ENCODE measurements at places on chromosomes 3 and 15.

- DNase-seq = no peak
These were observed 71.0 kb downstream of the TRIM42 start for GRCh38 chr3:140748903-140749302.

- DNase-seq = no peak
These were observed 14.1 kb downstream of the LYSMD4 start for GRCh38 chr15:99719096-99719541.

- no peak for DNase-seq
These were observed 10.4 kb upstream of the ZFYVE19 start for GRCh38 chr15:40796512-40796911.

DNA sequence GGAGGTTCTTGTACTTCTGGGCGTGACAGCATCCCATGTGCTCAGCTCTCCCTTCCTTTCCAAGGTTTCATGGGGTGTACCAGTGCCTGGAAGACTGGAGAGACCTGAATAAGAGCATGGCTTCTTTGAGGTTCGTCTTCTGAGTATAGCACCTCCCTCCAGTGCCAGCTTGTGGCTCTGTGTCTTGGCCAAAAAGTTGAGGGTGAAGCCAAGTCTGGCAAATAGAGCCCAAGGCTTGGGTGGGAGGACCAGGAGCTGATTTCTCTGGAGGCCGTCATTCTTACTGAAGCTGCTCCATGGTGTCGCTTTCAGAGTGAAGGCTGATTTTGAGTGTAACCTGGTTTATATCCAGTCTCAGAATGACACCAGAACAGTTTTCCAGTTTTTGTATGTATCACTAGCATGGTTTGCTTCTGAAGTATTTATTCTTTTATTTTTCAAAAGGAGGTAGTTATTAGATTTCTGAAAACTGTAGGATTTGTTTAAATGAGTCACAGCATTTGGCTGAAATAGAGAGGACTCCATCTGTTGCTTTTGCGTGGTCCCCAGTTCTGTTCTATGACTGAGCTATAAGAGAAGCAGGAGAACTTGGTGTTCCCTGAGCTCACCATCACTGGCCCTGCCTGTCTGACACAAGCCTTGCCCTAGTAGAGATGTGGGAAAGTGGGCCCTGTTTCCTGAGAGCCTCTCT is 47.2 kb downstream of the BSN start:
- no peak for DNase-seq

GRCh38 chr3:194536871-194537637 is 50.3 kb upstream of the ATP13A3 start:
- no peak for DNase-seq

GRCh38 chr15:77461486-77461885 is 40.8 kb downstream of the HMG20A start:
- no peak for DNase-seq

DNA sequence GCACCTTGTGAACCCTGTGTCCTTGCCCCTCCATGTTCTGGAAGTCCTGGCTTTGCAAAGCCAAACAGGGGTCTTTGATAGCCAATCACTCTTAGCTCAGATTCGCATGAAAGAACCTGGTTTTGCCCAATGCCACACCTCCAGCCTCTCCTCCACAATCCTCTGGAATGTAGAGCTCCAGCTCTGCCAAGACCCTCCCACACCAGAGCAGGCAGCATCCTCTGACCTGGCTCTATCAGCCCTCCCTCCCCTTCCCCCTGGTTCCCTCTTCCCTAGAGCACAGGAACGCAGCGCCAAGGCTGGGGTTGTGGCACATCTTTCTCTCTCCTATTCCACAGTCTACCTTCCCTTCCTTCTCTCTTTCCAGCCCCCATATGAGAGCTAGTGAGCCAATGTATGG is 133.3 kb downstream of the RPLP1 start:
- DNase-seq = no peak

- DNase-seq = no peak
These were observed 137.9 kb upstream of the COL8A1 start for GRCh38 chr3:99500485-99500884.

- no peak for DNase-seq
These were observed 19.7 kb downstream of the PLD1 start for GRCh38 chr3:171790574-171790897.

DNA sequence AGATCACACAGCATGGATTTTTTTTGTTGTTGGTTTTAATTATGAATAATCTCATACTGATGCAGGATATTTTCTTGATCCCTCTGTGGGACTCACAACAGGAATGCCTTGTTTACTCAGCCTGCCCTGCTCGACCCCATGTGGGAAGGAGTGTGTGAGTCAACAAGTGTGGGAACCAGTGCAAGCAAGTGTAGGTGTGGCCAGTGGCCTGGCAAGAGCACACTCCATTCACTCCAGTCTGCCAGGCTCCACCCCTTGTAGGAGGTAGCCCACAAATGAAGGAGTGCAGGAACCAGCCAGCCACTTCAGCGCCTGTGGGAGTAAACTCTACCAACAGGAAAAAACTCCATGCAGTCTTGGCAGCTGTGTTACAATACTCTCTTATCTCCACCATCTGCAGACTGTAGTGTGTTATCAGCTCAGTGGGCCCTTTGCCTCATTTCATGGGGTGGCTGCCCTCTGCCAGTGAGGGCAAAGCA is 393.6 kb downstream of the OTOL1 start:
- no peak for DNase-seq

DNA sequence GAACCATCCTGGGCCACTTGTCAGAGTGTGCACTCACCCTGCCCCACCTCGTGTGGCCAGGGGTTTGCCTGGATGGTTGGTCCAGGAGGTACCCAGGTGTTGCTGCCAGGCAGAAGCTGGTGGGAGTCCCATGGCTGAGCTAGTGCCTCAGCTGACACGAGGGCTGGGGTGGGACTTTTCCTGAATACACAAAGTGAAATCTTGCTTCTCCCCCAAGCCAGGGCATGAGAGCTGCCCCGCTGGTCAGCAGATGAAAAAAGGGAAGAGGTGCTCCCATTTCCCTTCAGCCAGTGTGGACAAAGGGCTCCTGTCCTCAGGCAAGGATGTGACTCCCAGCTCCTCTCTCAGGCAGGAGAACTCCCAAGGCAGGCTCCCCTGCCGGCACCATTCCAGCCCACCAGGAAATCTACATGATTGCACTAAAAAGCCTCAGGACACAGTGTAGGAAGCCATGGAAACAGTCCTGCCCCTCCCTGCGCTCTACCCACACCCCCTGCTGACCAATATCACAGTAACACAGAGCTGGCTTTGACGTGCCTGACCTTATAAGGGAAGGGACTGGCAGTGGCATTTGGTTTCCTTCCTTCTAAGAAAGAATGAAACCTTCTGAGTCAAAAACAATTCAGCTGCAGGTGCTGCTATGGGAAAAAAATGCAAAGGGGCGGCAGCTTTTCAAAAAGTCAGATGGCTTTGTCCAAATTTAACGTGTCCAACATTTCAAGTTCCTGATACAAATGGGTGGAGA is 33.9 kb downstream of the MYO5C start:
- no peak for DNase-seq

- DNase-seq = no peak
These were observed 77.6 kb downstream of the TCF12 start for GRCh38 chr15:56996093-56996492.

DNA sequence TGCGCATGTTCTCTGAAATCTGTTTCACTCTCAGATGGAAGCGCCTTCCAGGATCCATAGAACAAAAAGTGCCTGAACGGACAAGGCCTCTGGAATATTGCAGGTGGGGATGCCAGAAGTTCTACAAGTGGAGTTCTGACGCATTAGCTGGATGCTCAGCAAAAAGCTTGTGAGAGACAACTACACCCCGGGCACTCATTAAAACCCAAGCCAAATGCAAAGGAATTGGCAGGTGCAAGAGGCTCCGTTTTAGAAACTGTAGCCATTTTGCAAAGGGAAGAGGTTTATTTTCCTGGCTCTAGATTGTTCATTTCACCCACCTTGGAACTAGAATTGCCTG is 35.2 kb upstream of the SLC24A5 start:
- DNase-seq = no peak

DNA sequence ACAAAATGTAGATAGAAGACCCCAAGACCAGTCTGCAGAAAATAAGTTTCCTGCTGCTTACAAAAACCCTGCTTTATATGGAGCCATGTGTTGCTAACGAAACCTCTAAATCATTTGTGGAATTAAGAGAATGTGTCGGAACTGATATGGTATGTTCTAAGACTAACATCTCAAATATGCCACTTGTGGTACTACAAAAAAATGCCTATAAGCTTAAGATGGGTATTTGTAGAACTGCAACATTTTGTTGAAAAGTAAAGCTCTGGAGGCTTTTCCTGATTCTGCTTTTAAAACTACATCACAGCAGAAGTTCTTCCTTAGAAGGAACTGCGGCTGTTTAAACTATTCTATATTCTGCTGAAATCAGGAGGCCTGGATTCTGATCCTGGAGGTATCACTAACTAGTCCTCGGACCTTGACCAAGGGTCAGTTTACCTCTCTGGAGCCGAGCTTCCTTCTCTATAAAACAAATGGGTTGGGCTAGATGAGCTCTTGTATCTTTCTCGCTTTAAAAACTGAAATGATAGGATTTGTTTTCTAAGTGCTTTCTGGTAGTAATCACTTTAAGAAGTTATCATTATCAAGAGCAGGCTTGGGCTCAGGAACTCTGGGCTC is 74.9 kb downstream of the RAD18 start:
- no peak for DNase-seq

DNA sequence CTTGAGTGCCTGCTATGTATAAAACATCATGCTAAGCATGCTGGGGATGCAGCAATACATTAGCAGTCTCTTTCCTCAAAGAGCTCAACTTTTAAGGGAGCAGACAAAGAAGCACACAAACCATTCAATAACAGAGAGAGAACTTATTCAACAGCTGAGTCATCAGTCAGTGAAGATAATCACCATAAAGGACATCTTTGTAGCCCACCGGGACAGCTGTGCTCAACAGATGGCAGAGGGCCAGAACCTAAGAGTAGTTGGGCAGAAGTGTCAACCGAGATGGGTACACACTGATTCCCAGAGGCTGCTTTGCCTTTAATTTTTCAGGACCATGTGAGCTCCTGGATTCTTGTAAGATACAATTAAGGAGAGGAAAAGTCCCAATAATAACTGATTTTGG is 4.2 kb upstream of the RAB8B start:
- no peak for DNase-seq
